ENCODE measurements at places on chromosomes 11 and 22.

DNA sequence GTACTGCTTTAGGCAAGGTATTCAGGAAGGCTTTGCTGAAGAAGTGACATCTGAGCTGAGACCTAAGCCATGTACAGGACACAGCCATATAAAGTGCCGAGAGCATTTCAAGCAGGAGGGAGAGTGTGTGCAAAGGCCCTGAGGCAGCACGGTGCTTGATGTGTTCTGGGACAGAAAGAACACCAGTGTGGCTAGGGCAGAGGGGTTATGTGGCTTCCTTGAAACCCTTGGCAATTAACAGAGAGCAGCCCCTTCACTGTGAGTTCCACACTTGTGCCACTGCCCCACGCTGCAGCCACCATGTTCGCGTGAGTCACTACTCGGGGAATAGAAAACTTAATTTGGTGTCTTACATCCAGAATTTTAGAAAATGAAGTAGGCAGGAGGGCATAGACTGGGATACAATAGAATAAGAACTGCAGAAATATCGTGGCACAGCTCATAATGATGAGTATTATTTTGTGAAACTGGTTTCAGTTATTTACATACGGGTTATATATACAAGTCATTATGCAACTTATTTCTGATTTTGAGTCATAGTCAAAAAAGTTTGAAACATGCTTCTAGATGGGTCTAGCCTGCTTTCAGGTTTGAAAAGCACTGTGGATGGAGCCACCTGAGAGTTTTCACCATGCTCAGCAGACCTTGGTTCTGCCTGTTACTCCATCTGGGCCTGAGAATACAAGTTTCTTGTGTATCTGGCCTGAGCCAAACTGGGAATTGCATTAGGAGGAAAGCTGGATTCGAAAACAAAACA, 11.8 kb downstream of the IL10RA start:
- peak; percentile 63 for DNase-seq

- no peak for DNase-seq
Measured at GRCh38 chr11:10793470-10794255, 15.1 kb downstream of the EIF4G2 start.

DNA sequence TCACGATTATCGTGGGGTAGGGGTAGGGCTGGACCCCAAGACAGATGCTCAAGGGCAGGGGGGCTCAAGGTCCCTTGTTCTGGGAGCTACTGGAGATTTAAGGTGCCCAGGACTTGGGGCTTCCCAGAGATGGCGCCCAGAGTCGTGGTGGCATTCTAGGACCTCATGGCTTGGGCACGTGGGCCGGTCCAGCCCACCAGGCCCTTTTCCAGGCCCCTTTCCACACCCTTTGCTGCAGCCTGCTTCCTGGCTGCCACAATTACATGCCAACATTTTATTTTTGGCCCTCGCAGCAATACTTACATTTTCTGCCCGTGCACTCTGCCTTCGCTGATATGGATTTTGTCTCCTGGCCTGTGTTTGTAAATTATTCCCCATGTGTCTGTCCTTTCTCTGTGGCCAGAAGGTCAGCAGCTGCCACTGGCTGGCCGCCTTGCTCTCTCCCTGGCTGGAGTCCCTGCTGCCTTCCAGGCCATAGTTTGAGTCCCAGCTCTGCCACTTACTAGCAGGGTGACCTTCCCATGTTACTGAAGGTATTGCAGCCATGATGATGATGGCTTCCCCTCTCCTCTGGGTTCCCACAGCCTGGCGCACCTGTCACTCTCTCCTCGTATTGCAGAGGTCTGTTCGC, 11.2 kb downstream of the MB start:
- DNase-seq: no peak

GRCh38 chr11:83364500-83365045, 78.4 kb upstream of the CCDC90B start:
- DNase-seq: no peak

DNA sequence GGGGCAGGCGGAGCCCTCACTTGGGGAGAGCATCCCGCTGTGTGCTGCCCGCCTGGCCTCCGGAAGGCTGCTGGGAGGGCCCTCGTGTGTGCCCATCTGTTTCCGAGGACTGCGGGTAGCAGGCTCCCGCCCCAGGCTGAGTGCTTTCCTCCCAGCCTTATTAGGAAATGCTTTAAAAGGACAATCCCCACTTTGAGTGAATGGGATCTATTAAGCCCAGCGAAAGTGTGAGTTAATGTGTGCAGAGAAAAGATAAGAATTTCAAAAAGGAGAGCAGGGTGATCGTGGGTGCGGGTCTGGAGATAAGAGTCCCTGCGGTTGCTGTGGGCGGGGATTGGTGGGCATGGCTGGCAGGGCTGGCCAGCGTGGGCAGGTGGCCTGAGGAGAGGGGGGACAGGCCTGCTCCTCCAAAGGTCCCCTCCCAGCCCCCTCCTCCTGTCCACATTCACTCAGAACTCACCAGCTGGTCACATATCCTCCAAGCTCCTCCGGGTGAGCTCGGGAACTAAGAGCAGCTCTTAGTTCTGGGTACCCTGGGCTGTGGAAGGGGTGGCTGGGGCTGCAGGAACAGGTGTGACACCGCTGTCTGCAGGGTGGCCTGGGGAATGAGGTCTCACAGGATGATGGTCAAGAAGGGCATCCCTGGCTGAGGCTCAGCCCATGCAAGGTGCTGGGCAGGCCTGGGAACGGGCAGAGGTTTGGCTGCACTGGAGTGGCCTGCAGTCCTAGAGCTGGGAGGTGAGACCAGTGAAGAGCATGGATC, 1260.3 kb downstream of the BRD1 start:
- DNase-seq: no peak

DNA sequence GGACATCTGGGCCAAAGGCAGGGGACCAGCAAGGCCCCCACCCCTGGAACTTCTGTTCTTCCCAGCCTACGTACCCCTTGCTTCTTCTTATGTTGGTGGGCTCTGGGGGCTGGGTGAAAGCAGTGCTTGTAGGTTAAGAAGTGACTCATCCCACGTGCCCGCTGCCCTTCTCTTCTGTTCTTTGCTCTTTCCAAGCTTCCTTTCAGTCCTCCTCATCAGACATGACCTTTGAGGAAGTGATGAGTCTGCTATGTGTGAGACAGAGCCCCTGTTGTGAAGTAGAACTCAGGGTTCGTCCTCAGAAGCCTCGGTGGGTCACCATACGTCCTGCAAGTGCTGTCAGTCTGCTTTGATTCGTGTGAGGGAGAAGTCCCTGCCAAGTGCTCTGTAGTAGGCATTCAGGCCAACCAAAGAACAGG, 12.7 kb downstream of the MED15 start:
- no peak for DNase-seq

- no peak for DNase-seq
Measured at GRCh38 chr22:37439347-37439746, 12.1 kb upstream of the ELFN2 start.

All from GM06990 (cell line).